ENCODE measurements at places on chromosomes 11 and 22.

DNA sequence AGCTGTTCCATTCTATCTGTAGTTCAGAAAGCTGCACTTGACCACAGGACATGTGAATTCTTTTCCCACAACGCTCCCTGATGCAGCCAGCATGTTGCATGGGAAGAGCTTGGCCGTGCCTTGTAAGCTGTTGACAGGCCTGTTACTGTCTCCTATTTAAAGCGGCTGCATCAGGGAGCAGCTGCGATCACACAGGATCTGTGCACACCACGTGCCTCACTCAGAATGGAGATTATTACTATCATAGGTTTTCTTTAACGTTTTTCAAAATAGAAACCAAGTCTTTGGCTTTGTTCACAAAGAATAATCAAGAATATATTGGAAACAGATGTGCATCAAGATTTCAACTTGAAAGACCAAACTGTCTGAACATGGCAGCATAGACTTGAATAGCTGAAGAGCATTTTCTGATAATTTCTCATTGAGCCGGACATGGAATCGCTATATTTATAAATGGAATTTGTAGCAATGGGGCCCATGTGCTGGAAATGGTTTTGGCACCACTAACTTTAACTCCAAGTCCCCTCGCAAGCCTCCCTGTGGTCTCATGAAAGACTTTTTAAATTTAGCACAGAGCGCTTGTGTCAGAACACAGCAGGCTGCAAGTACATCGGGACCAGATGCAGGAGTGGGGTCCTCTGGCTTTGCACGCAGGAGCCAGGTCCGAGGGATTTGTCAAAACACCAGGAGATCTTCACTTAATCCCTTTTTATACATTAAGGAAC is 40.8 kb upstream of the MYO18B start:
- no peak for DNase-seq

- DNase-seq = no peak
Observed at GRCh38 chr22:44648085-44648820, 53.8 kb upstream of the PRR5 start.

DNA sequence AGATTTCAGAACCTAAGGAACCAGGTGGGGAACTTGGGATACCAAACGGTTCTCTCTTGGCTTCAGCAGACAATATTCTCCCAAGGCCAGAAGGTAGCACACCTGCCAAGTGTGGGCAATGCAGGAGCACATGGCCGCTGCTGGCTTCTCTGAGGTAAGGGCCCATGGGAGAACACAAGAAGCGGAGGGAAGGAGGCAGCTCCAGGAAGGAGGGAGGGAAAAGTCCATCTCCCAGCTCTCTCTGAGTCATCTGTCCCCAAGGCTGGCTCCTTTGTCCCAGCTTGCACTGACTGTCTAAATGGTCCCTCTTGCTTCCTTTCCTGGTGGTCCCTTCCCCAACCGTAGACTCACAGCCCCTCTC is 557.9 kb upstream of the CADM1 start:
- no peak for DNase-seq

DNA sequence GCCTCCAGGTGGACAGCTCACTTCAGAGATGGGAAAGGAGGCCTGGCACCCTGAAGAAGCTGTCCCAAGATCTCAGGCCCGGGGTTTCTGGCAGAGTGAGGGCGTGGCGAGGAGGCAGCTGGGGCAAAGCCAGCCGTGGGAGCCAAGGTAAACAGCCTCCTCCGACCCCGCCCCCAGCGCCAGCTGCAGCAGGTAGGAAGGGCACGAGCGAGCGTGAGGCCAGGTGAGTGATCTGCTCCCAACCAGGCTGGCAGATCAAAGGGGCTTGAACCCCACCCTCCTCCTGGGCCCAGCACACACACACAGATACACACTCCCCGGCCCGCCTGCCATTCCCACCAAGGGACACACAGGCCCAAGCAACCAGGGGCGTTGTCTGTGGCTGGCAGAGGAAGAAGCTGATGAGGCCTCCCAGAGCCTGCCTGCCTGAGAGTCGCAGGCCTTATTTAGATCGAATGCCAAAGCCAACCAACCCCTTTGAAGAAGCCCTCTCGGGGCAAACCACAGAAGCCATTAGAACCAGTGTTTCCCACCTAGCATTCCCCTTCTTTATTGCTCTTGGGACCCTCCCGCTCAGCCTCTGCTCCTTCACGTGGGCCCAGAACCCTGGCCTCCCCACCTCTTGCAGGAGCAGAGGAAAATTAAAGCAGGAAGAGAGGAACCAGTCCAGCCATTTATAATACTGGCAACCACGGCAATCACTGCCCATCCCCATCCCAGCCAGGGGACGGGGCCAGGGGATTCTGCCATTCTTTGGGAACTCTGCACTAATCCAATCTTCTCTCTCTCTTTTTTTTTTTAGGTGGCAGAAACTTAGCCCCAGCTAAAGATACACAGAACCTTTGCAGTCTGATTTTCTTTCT is 5.0 kb downstream of the PDGFB start:
- no peak for DNase-seq

DNA sequence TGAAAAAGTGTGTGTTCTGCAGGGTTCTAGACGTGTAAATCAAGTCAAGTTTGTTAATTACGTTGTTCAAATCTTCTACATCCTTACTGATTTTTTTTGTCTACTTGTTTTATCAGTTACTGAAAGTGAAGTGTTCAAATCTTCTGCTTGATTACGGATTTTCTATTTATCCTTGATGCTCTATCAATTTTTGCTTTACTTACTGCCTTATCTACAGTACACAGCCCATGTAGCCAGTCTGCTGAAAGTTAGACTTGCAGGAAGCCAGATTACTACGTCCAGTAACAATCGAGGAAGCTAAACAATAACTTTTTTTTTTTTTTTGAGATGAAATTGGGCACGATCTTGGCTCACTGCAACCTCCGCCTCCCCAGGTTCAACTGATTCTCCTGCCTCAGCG is 15.6 kb upstream of the C11orf24 start:
- no peak for DNase-seq

DNA sequence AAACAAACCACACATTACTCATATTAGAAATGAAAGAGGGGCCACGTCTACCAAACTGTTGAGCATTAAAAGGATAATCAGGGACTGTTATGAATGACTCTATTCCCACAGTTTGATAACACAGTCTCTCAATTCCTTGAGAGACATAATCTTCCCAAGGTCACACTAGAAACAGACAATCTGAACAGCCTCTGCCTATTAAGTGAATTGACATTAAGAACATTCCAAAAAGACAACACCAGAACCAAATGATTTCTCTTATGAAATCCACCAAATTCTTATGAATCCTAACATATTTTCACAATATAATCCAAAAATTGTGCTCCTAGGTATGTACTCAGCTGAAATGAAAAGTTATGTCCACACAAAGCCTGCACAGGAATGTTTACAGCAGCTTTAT is 4.6 kb downstream of the RFPL1 start:
- DNase-seq = no peak

GRCh38 chr11:7021318-7021717 is 1.0 kb downstream of the NLRP14 start:
- DNase-seq = no peak

- DNase-seq = no peak
Observed at GRCh38 chr11:34910817-34911216, 5.4 kb downstream of the APIP start.

GRCh38 chr11:85040166-85040565 is 587.0 kb downstream of the DLG2 start:
- DNase-seq = no peak

DNA sequence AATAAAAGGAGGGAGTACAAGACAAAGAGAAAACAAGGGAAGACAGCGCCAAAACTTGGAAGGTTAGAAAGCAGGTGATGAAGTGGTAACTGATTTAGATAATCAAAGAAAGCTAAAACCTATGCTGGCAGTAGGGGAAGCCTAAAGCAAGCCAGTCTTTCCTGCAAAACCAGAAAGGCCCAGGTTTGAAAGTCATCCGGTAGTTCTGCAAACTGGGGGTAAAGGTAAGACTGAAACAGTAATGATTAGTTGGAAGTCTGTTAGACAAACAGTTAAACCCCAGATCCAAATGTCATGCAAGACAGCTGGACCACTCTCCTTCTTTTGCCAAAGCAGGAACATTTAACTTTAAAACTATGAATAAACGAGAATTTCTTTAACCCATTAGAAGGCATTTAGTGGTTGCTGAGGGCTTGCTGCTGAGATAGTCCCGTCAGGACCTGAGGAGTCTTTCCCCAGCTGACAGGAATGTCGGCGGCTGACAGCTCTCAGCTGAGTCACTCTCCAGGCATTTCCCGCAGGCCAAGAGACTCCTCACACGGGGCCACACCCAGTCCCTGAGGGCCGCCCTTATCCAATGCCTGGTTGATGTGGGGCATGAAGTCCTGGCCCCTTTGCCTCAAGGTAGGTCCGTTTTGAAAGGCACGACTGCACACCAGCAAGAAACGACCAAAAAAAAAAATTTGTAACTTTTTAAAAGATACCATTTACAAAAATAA is 36.3 kb upstream of the CFAP300 start:
- DNase-seq = no peak

DNA sequence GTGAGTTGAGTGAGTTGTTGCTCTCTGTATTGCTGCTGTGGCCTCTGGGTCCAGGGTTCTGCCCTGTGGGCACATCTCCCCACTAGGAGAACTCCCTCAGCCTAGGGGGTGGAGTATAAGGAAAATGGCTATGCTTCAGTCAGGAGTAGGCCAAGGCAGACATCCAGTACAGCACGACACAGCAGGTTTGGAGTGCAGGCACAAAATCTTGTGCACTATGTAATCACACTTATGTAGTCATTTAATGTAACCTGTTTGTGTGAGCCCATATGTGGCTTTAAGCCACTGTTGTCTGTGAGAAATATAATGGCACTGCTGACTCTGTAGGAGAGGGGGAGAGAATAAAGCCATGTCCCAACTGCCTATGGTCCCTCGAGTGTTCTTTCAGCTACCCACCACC is 90.1 kb downstream of the CCDC83 start:
- DNase-seq = no peak

- no peak for DNase-seq
Observed at GRCh38 chr11:127972816-127973215, 614.5 kb downstream of the ETS1 start.

DNA sequence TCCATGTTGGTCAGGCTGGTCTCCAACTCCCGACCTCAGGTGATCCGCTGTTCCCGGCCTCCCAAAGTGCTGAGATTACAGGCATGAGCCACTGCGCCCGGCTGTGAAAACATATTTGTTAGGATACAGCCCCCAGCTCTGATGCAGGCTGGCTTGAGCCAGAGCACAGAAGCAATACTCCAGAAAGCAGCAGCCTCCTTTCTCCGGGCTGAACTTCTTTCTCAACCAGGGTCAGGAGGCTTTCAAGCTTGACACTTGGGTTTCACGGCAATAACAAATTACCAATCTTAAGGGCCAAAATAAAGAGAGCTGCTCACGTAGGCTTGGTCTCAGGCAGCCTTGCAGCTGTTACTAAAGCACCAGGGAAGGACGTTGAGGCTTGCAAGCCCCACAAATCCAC is 10.8 kb upstream of the CECR2 start:
- no peak for DNase-seq

DNA sequence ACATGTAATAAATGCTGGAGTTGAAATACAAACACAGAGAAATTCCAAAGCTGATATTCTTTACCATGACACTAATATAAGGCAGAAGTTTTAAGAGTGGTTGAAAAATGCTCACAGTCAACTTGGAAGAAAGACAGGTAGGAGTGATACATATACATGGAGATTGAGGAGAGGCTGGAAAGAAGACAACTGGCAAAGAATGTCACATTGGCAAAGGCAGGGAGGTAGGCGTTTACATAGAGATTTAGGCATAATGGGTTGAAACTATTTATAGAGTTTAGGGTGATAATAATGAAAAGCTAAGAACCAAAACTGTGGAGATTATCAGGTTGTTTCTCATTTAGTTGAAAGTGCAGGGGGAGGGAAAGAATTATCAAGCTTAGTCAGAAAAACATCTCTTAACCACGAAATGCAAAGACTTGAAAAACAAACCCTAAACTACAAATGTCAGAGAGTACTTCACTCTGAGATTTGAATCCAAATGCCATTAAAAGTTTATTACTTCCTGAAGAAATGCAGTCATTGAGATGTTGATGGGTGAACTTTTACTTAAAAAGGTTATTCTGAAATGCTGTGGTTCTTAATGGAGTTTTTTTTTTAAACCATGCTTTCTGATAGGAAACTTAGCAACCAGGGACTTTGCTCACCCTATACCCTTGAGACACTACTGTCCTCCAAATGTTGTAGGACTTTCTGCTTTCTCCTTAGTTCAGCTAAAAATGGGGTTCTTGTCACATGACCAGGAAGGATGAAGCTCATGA is 138.4 kb upstream of the CCDC90B start:
- no peak for DNase-seq

- DNase-seq = no peak
Observed at GRCh38 chr11:111069066-111069465, 176.5 kb upstream of the POU2AF2 start.

DNA sequence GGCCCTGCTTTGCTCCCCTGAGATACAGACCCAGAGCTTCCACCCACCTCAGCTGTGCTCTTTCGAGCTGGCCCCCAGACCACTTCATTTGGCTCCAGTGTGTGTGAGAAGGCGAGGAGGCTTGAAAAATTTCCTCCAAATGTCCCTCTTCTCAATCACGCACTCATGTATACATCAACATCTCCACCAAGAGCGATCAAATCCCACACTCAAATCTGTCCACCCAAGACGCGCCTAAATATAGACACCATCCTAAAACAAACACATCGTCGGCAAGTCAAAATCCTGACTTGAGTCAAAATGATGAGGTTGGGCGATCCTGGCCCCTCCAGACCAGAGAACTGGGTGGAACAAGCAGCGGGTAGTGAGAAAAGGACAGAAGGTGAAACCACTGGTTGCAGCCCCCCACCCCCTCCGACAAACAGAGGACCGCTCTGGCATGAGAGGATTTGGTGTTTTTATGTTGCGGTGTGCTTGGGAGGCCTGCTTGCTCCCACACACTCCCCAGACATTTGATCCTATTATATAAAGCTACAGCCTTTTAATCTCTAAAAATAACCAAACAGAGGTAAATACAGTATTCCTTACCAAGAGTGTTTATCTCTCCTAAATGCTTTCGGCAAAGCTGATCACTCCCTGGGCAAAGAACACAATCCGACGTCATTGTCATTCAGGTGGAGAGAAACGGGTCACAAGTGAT is 10.2 kb downstream of the MN1 start:
- DNase-seq = no peak

DNA sequence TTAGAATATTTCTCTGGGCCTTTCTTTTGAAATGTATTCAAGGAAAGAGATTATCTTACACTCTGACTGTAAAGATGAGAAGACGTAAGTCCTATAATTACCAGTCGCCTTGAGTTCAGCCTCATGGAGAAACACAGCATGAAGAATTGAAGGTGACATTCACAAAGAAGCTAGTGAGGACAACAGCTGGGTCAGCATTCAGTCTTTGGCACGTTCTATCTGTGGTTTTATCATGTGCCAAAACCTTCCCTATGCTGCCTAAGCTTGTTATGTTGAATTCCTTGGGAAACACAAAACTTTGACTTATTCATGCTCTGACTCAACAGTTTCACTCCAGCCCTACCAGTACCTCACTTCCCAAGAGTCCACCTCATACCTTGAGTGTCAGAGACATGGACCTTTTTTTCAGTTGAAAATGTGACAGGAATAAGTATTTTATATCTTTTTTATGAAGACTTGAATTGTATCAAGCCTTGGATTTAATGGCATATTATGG is 198.8 kb upstream of the KIRREL3 start:
- DNase-seq = no peak

Data from NCI-H2081 treated with DMSO at 0.1 percent for 48 hours (cell line).